Activated CD4-positive, CD25-positive, alpha-beta regulatory T cell treated with anti-CD3 and anti-CD28 coated beads, Interleukin-2, amount 50 U/mL, for 16 hours (primary cell): ENCODE measurements at places on chromosomes 2 and 18.

GRCh38 chr18:35933982-35934381 lies 38.5 kb upstream of the RMP24 start:
- DNase-seq = no peak

DNA sequence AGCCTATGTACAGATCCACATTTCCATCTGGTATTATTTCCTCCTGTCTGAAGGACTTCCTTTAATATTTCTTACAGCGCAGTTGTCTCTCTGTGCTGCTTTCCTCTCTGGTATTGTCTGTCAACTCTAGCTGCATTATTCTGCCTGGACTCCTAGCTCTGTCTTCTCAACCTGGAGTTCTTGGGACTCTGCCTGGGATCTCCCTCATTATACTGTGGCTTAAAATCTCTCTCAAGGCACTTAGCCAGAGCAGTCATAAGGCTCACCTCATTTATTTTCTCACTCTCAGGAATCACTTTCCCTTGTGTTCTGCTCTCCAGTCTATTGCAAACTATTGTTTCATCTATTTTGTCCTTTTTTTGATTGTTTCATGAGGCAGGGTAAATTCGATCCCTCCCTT lies 850.4 kb downstream of the ERBB4 start:
- DNase-seq = no peak

DNA sequence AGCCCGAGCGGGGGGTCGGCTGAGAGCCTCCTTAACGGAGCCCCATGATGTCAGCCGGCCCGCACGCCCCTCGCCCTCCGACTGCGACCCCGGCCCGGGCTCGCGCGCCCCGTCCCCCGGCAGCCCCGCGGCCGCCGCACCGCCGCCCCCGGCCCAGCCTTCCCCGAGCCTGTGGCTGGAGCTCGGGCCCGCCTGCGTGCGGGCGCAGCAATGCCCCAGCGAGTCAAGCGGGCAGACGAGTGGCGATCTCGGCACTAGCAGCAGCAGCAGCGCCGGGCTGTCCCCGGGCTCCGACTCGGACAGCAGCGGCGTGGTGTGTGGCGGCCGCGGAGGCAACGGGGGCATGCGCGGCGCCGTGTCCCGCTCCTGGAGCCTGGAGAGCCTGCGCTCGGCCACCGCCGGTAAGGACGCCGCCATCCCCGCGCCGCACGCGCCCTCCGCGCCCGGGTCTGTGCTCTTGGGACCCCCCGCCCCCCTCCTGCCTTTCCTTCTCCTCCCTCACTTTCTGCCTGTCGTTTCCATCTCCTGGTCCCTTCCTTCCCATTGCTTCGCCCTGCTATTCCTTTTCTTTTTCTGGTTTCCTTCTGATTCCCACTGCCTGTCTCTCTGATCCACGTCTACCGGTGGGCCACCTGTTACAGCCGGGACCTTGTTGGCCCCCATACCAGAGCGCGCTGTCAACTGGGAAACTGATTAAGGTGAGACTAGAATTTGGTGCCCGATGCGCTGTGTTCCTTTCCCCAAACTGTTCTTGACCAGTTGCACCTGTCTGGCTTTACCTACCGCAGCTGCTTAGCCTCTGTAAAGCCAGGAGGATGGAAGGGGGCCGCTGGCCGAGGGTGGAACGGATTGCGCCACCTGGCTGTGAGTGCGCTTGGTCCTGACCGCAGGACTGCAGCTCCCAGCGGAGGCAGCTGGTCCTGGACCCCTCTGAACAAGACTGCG lies 127.4 kb downstream of the ARHGEF4 start:
- DNase-seq = no peak

GRCh38 chr18:35252466-35252865 lies 11.6 kb downstream of the ZNF397 start:
- DNase-seq = no peak

- DNase-seq = no peak
Measured at GRCh38 chr2:6073191-6074088, 381.3 kb downstream of the SOX11 start.
